GM12891 (cell line): ENCODE measurements at places on chromosomes 7 and 10.

GRCh38 chr10:68871105-68871711 lies 29.9 kb upstream of the DDX50 start:
- DNase-seq, result no peak

DNA sequence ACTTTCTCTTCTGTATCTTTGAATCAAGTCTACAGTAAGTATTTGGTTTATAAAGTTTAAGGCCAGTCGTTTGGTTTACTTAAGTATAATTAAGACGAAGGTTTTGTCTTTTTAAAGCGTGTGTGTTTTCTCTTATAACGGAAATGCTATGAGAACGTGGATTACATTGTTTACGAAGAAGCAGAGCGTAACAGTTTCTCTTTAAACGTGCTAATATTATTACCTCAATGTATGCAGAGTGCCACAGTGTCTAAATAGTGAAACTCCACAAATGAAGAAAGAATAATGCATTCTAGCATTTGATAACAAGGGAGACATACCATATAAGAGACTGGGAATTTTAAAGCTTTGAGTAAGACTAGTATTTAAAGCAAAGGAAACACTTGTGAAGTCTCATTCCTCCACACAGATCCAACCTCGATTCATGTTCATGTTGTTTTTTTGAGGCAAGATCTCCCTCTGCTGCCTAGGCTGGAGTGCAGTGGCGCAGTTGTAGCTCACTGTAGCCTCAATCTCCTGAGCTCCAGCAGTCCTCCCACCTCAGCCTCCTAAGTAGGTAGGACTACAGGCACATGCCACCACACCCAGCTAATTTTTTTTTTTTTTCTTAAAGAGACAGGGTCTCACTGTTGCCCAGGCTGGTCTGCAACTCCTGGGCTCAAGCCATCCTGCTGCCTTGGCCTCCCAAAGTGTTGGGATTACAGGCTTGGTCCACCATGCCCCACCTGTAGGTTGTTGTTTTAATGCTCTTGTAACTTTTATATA lies 75.1 kb downstream of the ANKRD61 start:
- no peak for DNase-seq

DNA sequence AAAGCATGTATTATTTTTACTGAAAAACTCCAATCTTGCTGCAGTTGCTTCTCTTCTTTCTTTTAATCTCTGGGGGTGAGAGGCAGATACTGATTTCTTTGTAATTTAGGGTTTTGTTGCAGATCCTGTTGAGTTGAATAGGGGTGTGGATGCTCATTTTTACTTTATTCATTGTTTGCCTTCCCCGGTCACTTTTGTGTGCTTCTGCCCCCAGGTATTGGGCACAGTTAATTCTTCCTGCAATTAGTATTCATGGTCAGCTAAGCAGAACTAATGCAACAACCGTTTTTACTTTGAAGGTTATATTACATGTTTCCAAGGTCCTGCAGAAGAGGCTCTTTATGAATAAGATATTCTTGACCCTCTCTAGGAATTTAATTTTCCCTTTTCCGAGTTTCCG lies 96.4 kb downstream of the BUB3 start:
- no peak for DNase-seq

DNA sequence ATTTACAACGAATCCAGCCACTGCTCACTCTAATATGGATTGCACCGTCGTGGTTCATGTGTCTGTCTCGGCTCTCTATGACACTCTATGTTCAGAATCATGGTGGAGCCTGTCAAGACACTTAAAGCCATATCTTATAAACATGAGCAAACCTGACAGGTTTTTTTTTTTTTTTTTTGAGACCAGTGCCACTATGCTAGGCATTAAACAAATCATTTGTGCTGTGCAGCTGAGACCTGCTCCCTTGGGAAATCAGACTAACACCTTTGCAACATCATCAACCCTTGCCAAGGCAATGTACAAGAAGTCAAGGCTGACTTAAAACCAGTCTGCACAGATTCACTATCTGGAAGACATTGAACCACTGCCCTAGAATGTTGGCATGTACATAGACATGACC lies 181.2 kb upstream of the ANK3 start:
- DNase-seq, result no peak

- no peak for DNase-seq
Measured at GRCh38 chr10:73577788-73578187, 13.4 kb downstream of the USP54 start.

DNA sequence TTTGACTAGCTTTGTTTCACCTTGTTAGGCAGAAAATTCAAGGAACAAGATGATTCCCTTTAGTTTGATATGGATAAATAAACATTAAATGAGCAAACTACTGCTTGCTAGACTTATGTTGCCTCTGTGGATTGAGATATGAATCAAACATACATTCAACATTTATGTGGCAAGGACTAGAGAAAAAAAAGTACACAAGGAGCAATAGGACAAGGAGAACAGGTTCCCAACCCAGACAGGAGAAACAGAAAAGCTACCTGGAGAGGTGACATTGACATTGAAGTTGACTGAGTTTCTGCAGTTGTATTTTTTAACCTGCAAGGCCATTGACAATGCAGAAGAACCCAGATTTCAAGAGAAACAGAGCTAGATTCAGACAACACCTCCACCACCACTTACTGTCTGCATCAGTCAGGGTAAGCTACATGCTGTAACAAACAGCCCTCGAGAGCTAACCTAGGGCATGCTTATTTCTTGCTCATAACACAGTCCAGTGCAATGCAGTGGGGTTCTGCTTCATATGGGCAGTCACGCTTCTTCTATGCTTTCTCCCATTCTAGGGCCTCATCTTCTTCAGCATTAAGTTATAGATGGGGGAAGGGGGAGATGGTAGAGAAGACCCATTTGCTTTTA lies 180.9 kb upstream of the LYZL1 start:
- no peak for DNase-seq

DNA sequence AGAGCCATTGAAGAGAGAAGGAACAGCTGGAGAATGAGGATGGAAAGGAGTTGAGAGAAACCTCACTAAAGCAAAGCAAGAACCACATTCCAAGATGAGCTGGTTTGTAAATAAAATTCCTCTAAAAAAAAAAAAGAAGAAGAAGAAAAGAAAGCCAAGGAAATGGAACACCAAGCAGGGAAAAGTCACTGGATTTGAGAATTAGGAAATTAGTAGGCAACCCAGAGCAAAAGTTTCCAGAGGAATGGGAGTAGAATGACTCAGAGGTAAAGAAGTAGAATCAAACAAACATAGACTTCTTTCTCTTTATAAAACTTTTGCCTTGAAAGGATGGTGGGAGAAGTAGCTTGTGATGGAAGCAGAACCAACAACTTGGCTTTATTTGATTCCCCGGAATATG lies 3.9 kb downstream of the CH25H start:
- DNase-seq, result no peak

- DNase-seq, result no peak
Measured at GRCh38 chr7:157657741-157658740, 321.2 kb downstream of the DNAJB6 start.

DNA sequence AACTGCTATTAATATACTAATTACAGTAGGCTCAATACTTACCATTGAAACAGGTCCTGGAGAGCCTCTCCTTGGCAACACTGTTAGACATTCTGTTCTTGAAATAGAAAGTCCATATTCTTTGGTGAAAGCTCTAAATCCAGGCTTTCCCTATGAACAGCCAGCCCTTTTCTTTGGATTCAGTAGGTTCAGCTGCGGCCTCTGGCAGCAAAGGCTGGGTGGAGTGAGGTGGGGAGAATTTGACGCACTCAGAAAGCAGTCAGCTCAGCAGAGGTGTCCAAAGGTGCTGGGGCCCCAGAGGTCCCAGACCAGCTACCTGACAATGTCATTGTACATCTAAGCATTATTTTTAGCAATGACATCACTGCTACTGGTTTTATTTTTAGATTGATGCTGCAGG lies 146.1 kb downstream of the GRK5 start:
- DNase-seq, result no peak

- DNase-seq, result no peak
Measured at GRCh38 chr7:132899833-132900232, 182.1 kb downstream of the CHCHD3 start.

GRCh38 chr7:139673230-139673629 lies 104.6 kb downstream of the HIPK2 start:
- peak; percentile 30 for DNase-seq

- DNase-seq, result no peak
Measured at GRCh38 chr7:98398567-98399372, 2.1 kb downstream of the BAIAP2L1 start.

- no peak for DNase-seq
Measured at GRCh38 chr10:32326119-32326518, 20.8 kb downstream of the EPC1 start.

DNA sequence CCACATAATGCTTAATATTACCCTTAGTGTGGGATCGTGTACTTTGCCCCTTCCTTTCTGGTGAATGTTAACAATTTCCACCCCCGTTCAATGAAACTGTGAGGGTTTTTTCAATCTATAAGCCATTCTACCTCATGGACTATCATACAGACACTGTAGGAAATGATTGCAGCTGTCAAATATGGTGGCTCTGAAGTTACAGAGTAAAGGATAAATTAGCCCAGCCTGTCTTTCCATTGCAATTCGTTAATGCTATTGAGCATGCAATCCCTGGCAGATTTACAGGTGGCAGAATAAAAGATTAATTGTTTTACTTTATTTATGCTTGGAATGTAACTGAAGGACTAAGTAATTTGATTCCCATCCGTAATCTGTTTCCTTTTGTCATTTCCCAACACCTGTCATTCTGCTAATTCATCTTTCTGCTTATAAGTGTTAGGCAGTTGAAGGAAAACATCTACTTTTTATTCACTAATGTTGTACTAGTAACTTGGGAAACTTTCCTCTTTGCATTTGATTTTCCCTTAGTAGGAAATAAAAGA lies 1211.6 kb upstream of the LRRN3 start:
- no peak for DNase-seq

- DNase-seq, result no peak
Measured at GRCh38 chr10:30587522-30588031, 42.0 kb downstream of the LYZL2 start.

- DNase-seq, result no peak
Measured at GRCh38 chr7:96266580-96266979, 55.3 kb downstream of the SLC25A13 start.

DNA sequence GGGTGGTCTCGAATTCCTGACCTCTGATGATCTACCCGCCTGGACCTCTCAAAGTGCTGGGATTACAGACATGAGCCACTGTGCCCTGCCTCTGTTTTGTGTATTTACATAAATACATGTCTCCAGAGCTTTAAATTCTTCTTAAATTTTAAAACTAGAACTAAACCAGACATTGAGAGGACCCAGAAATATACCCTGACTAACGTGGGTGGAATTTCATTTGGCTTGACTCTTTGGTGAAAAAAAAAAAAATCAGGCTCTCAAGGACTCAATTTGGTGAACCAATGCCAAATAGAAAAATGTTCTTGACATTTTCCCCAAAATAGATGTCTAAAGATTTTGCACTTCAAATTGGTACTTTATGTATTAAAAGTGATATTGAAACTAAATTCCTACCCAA lies 16.6 kb upstream of the FAS start:
- DNase-seq, result no peak

DNA sequence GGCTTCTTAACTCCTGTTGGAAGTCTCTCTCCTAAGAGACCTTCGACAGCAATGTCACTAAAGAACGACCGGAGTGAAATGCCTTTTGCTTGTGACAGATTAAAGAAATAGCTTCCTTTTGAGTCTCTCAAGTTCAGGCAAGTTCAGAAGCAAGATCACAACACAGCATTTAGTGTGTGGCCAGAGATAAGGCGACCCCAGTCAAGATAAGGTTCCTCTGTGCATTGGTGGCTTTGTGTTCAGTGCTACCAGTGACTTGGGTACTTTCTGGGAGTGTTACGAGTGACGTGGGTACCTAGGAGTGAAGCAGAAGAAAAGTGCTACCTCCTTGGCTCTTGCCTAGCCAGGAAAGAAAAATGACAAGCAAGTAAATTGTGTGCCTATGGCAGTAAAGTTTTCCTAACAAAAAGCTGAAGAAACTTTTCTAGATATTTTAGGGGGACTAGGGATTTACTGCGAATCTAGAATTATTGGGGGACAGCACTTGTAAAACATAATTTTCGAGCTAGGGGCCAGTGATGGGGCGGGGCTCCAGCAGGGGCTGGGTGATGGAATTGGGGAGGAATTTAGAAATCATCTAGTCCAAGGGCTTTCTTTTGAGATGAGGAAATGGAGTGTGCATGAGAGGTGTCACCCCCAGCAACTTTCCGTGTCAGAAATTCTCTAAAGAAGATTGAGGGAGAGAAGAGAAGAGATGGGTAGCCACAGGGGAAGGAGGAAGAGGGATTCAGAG lies 191.9 kb upstream of the LYZL2 start:
- DNase-seq, result no peak

DNA sequence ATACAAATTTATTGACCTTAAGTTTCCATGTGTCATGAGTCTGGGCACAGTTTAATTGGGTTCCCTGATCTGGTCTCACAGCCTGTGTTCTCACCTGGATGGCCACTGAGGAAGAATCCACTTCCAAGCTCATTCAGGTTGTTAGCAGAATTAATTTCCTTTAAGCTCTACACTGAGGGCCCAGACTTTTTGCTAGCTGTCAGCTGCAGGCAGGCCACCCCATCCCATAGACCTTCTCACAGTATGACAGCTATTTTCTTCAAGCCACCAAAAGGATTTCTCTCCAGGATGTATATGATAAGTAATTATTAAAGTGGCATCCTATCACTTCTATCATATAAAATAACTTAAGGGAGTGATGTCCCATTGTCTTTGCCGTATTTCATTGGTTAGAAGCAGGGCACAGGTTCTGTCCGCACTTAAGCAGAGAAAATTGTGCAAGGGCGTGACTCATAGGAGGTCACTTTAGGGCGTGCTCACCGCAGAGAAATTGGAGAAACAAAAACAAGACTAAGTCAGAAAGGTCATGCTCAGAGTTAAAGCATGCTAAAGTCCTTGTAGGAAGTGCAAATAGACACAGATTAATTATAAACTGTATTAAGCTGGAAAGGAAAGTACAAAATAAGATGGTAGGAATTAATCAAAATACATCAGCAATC lies 109.9 kb downstream of the AHR start:
- no peak for DNase-seq

- no peak for DNase-seq
Measured at GRCh38 chr7:155963771-155964195, 151.5 kb upstream of the SHH start.

- no peak for DNase-seq
Measured at GRCh38 chr10:130329792-130330191, 193.6 kb downstream of the GLRX3 start.

- no peak for DNase-seq
Measured at GRCh38 chr10:6151087-6151977, 51.4 kb upstream of the PFKFB3 start.

DNA sequence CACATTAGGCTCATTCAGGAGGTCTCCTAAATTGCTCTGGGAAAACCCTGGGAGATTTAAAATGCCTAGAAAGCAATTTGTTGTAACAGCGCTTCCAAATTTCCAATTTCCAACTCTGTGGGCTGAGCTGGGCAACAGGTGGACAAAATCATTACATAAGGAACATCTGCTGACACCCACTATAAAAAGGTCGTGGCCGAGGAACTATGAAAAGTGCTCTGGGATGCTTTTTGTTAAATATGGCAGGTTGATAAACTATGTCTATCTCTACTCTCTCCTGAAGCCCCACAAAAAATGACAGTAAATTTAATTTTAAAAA lies 45.1 kb downstream of the ATXN7L1 start:
- no peak for DNase-seq

- DNase-seq, result no peak
Measured at GRCh38 chr10:47357131-47357582, 9.0 kb downstream of the RBP3 start.

GRCh38 chr7:98281757-98282606 lies 496 bp downstream of the BRI3 start:
- DNase-seq, result no peak

- no peak for DNase-seq
Measured at GRCh38 chr7:102012941-102013461, 195.6 kb downstream of the CUX1 start.
